Activated CD8-positive, alpha-beta memory T cell treated with anti-CD3 and anti-CD28 coated beads for 1 hour (primary cell): ENCODE measurements at places on chromosomes 1 and 21.

GRCh38 chr1:40844079-40844478, 18.1 kb downstream of the CITED4 start:
- DNase-seq: no peak

- no peak for DNase-seq
Observed at GRCh38 chr1:161020509-161021164, at the start of gene F11R. TSS of gene F11R (minus strand) at chr1:161021152. CDS start at chr1:161021073, 79 bp downstream.

GRCh38 chr21:39972976-39973770, 105.9 kb downstream of the PCP4 start:
- no peak for DNase-seq

DNA sequence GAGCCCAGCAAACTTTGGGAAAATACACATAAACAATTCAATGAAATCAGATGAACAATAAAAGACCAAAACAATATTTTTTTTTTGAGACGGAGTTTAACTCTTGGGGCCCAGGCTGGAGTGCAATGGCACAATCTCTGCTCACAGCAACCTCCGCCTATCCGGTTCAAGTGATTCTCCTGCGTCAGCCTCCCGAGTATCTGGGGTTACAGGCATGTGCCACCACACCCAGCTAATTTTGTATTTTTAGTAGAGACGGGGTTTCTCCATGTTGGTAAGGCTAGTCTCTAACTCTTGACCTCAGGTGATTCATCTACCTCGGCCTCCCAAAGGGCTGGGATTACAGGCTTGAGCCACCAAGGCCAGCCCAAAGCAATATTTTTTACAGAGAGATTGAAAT, 1588.5 kb downstream of the BRINP3 start:
- DNase-seq: no peak

GRCh38 chr1:234771642-234772344, 161.8 kb upstream of the IRF2BP2 start:
- no peak for DNase-seq

GRCh38 chr1:54117815-54118563, 34.8 kb downstream of the CDCP2 start:
- DNase-seq: no peak

GRCh38 chr1:1879942-1880341, 10.9 kb downstream of the GNB1 start:
- no peak for DNase-seq

DNA sequence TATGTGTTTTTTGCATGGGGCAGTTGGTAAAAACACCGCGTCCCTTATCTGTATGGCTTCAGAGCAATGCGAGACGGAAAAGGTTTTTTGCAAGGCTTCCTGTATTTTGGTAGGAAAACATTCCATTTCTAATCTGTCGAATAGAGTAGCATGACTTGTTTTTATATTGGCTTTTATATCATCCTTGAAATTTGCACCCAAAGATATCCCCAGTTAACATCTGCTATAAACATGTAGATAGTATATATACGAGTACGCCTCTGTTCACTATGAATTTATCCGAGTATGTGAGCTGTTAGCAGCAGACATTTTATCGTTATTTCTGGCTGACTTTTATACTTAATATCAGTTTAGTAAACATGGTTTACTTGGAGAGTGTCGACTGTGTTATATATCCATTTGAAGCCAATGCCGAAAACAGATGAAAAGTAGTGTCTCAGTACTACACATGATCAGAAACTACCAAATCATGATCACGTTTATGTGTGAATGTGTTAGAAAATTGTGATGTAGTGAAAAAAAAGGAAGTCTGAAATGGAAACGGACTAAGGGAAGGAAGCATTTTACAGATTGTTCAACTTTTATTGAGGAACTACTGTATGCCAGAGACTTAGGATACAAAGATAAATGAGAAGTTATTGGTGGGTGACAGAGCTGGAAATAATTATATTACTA, 1.0 kb downstream of the LEPR start:
- no peak for DNase-seq

GRCh38 chr1:155379180-155379579, 58.5 kb downstream of the RUSC1 start:
- no peak for DNase-seq

GRCh38 chr1:223466151-223466550, 72.9 kb downstream of the CCDC185 start:
- no peak for DNase-seq

GRCh38 chr1:176691251-176692228, 228.6 kb downstream of the PAPPA2 start:
- no peak for DNase-seq

DNA sequence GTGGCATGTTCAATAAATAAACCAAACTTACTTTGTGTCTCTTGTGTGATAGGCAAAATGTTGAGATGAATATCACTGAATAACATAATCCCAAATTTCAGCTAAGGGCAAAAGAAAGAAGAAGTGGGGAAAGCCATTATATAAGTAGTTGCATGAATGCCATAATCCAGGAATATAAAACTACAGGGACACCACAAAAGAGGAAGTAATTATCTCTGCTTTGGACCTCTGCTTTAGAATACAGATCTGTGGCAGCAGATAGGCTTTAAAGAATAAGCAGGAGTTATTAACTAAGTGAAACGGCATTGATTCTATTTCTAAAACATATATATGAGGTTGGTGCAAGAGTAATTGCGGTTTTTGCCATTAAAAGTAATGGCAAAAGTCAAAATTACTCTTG, 288.5 kb upstream of the SNX7 start:
- no peak for DNase-seq

GRCh38 chr1:3459940-3460671, 5.6 kb downstream of the ARHGEF16 start:
- DNase-seq: no peak

GRCh38 chr1:34842952-34843371, 16.6 kb downstream of the SMIM12 start:
- DNase-seq: no peak

- no peak for DNase-seq
Observed at GRCh38 chr1:35120458-35121133, 41.4 kb downstream of the ZMYM1 start.

- DNase-seq: no peak
Observed at GRCh38 chr1:243487649-243488227, 231.9 kb downstream of the SDCCAG8 start.

DNA sequence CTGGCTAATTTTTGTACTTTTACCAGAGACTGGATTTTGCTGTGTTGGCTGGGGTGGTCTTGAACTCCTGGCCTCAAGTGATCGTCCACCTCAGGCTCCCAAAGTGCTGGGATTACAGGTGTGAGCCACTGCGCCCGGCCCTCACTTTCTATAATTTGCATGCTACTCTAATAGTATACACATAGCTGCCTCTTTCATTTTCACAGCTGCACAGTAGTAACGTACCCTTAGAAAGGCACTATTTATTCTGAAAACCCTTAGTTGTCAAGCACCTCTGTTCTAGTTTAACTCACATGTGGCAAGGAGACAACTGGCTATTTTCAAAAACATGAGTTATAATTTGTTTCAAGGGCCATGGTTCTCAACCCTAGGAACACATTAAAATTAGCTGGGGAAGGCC, 17.2 kb downstream of the TPM3 start:
- no peak for DNase-seq

GRCh38 chr1:224245188-224245587, 62.1 kb downstream of the DEGS1 start:
- no peak for DNase-seq

- no peak for DNase-seq
Observed at GRCh38 chr1:230771773-230772354, 24.7 kb downstream of the CAPN9 start.

- DNase-seq: no peak
Observed at GRCh38 chr1:5754817-5755551, 237.2 kb downstream of the NPHP4 start.

DNA sequence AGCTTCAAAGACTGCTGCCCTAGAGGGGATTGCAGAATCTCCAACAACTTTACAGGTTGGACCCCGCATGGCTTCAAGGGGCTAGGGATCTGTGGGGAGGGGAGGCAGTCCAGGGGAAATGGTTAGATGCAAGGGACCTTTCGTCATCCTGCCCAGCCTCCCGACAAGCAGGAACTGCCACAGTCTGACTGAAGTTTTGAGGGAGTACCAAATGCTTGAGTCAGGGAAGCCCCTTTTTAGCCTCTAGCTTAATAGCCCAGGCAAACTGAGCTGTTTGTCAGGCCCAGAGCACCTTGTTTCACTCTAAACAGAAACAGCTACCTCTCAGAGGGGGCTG, 1.1 kb downstream of the TOR3A start:
- no peak for DNase-seq

DNA sequence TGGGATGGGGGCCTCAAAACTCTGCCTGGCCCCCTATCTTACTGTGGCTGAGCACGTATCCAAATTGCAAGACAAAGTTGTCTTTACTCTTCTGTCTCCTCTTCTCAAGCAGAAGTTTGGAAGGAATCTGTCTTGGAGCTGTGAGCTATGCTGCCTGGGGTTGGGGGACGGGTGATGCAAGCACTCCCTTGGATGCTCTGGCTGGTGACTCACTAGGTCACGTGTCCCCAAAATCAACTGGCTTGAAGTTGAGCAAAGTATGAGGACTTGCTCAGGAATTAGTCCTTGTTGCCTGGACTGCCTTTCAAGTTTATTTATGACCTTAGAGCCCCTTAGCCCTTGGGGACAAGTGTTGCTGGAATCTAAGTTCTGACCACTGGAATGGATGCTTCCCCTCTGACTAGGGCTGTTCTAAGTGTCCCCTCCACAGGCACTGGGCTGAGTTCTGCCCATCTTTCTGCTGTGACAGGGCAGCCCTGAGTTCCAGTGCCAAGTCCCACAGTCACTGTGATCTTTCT, 269.5 kb downstream of the HHAT start:
- DNase-seq: no peak

DNA sequence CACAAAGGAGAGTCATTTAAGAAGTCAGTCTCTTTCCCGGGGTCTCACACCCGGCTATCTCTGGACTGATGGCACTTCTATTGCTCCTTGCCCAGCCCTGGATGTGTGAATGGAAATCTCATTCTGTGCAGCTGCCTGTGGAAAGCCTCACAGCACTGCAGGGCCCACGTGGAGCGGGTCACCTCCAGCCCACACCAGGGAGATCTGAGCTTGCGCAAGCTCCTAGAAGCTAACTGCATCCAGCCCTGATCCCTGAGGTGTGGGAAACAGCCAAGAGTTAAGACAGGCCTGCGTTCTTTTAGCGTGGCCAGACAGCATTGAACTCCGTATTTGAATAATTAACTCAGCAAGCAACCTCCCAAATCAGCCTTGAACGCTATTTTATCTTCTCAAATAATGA, 150.5 kb downstream of the LRIG2 start:
- DNase-seq: no peak

DNA sequence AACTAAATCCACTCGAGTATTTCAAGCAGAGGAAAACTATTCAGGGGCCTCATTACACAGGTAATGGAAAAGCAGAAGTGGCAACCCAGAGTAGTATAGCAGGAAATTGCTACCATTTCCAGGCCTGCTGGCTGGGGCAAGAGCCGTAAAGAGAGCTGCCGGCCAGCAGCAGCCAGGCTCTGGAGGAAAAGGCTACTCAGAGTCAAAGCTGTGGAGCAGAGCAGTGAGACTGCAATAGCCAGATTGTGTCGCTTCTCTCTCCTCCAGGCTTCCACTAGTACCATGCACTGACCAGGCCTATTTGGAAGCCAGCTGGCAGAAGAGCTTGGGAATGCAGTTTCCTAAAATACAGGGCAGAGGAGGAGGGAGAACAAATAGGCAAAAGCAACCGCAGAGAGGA, 155.5 kb downstream of the OMA1 start:
- DNase-seq: no peak

GRCh38 chr1:89999628-90000027, 4.7 kb downstream of the ZNF326 start:
- DNase-seq: no peak

GRCh38 chr1:94790246-94790645, 29.9 kb upstream of the SLC44A3 start:
- DNase-seq: no peak

DNA sequence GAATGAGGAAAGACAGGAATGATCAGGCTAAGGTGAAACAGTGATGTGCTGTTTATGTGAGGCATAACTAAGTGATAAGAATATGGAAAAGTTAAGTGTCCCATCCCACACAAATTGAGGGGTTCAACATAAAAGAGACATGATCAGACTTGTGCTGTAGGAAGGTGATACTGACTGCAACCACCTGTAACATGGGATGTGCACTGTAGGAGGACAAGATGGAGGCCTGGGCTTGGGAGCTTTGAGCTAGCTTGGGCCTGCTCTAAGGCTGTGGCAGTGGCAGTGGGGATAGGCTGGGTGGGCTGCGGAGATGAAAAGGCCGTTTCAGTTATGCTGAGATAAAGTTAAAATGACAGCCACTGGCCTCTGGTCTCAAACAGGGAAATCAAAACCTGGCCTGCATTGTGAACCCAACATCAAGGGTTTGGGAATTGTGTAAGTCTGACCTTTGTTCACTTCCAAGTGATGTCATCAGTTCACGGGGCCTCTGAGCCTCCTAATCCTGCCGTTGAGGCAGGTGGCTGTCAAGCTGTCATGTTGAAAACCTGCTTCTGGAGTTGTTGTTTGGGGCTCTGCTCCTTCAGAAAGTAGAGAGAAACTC, 61.2 kb upstream of the TENT5C start:
- DNase-seq: no peak

DNA sequence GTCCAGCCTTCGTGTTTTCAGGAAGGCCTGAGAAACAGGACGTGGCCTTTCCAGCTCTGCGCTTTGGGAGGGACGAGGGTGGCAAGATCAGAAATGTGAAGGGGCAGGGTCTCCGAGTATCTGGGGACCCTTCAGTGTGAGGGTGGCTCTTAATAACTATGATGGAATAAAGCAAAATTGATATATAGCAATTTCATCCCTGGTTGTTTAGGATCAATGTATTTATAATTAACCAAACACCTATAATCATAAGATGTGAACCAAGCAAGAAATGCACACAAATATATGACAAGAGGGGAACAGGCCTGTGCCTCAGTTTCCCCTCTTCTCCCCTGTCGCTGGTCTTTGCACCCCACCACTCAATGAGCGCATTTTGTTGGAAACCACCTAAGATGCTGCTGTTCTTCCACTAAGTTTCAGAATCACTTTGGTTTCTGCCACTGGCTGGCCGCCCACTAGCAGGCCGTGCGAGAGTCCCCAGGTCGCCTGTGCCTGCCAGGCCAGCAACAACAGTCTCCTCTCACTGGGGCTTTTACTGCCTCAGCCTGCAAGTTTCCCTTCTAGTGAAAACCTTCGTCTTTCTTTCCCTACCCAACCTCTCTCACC, 36.6 kb downstream of the UBASH3A start:
- DNase-seq: no peak

DNA sequence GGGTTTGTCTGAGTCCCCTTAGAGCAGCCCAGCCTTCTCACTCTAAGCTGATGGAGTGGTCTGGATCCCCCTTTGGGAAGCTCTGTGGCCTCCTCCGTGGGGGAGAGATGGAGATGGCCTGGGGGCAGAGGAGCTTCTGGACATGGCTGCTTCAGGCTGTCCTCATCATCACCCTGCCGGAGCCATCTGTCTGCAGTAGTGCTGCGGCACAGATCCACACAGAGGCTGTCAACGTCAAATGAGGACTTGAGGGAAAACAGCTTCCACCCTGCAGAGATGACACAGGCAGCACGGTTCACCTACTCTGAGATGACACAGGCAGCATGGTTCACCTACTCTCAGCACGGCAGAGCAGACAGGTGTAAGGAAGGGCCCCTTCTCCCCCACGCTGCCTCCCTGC, 134.3 kb downstream of the IGSF21 start:
- no peak for DNase-seq

GRCh38 chr1:214700437-214700836, 97.4 kb downstream of the CENPF start:
- no peak for DNase-seq
